Stimulated activated CD4-positive, alpha-beta T cell treated with anti-CD3 and anti-CD28 coated beads, Interleukin-2, amount 100 ng/mL, for 24 hours (primary cell): ENCODE measurements at places on chromosomes 12 and 14.

DNA sequence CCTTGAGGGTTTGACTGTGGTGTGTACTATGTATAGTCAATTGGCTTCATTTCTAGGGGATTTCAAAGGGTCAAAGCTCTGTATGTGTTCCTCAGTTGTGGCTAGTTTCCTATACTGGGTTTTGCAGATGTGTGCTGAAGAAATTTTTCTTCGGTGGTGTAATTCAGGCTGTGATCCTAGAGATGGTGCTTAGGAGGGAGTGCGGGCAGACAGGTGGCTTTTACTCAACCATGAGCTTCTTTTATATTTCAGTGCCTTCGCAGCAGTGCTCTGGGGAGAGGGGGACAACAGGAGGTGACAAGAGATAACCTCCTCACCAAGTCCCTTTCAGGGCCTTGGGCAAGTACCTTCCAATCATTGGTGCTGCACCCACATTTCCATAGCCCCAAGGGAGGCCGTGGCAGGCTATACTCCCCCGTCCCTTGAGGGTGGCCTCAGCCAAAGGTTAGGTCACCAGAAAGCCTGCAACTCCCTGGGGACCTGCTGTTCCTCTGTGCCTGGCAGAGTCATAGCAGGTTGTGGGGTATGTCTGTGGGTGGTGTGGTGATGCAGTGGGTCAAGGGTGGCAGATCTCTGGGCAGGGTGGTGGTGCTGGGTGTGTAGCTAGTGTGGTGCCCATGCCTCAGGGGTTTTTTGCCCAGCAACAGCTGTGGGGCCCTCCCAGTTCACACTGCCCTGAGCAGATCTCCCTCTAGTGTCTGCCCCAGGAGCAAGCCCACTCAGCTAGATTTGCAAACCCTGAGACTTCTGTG lies 37.0 kb upstream of the TMX1 start:
- DNase-seq: no peak

- DNase-seq: no peak
These were observed 539.9 kb upstream of the SEL1L start for GRCh38 chr14:82073547-82073946.

DNA sequence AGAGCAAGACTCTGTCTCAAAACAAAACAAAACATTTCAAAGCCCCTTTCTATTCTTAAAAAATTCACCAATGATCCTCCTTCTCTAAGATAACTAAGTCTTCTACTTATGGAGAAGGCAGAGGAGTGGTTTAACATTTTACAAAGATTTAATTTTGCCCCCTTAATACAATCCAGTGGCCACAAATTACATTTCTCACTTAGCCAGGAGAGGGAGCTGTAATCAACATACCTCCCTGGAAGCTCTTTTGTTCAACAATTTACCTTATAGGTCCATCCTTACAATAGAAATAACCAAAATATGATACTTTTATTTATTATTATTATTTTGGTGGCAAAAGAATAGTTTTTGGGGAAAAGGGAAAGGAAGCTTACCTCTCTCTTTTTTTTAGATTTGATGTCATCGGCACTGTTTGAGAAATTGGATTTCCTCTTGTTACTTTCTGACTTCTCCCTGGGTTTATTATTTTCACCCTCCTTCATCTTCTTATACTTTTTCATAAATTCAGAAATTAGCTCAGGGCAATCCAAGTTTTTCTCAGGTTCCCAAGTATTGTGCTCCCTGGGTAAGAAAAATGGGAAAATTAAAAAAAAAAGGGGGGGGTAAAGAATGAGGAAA lies 28.1 kb downstream of the CBX5 start:
- no peak for DNase-seq

DNA sequence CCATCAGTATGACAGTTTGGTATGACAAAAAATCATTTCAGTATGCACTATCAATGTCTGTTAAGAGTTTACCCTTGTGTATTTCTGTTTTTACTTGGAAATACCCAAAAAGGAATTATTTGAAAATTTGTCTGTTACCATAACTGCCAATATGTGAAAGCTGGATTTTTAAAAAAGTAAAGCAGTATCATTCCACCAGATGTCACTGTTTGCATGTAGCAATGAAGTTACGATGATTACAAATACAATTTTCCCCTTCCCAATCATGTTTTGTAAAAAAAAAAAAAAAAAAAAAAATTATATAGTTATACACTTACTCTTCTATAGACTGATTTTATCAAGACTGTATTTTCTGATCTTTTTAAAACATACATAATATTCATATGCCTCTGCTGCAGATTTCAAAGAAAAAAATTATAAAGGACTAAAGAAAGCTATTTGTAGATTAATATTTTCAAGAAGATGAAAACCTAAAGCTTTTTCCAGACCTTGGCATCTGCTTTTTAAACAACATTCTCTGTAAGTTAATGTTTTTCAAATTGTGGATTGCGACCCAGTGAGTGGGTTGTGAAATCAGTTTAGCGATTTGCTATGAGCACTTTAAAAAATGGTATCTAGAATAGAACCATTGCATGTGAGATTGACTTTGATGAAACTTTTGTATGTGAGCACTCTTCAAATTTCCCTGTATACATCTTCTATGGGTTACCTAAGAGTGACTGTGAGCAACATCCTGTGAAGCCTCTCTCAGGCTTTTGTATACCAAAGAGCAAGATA lies 114.2 kb downstream of the TTC6 start:
- DNase-seq: no peak
